ENCODE measurements at places on chromosomes 4 and X. TPM values are rescaled to one million over a fixed set of nuclear protein-coding genes. Genes with fewer than 3 reads are reported as not detected.

The TMEM165 gene
- total RNA-seq: 61.8 TPM

The MAGEB18 gene
- not detected for total RNA-seq

The TAF7L gene
- not detected for total RNA-seq

The NEUROG2 gene
- total RNA-seq: not detected

The MAGED4 gene
- 17.1 TPM for total RNA-seq

The SFRP2 gene
- total RNA-seq: not detected

The DMRTC1 gene
- 0.36 TPM for total RNA-seq

The PF4V1 gene
- not detected for total RNA-seq

The SRPX gene
- total RNA-seq: not detected

- DNase-seq: no peak
- H3K4me1 ChIP-seq: no peaks in the 10 kb centered on the region
- no peak overlapping the region for H3K4me3 ChIP-seq
- H3K27ac ChIP-seq: no peak overlapping the region
- no peaks in the 10 kb centered on the region for H3K27me3 ChIP-seq
These were observed 26.7 kb downstream of the PIN4 start for GRCh38 chrX:72208126-72208800.

DNA sequence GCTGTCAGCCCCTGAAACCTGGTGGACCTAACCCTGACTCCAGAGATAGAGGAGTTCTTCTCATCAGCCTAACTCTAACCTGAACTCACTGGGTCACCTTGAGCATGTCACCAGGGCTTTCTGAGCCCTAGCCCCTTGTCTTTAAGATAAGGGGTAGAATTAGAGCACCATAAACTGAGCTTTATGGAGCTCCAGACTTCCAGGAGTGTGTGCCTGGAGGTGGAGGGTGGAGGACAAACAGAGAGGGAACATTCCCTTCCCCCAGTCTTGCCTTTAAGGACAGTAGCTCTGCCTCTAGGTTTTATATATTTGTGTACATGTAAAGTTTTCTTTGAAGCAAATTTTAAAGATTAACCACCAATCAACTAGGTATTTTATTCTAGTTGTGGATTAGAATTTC lies 83.9 kb upstream of the PACRGL start:
- H3K4me1 ChIP-seq: no peaks in the 10 kb centered on the region
- H3K36me3 ChIP-seq: no peaks in the 10 kb centered on the region
- H3K4me3 ChIP-seq: no peak overlapping the region
- H3K27me3 ChIP-seq: no peaks in the 10 kb centered on the region
- no peak overlapping the region for H3K27ac ChIP-seq

DNA sequence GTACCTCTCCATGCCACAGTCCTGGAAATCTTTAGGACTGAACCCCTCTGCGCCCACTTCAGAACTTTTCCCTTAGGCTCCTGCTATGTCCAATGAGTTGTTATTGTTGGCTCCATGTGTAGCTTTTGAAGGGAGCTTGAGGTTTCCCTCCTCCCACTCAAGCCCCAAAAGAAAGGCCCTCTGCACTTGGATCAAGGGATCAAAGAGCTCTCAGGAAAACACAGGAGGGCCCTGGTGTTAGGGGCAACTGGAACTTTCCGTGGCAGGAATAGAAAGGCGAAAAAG lies 135.0 kb downstream of the RASL11B start:
- H3K4me1 ChIP-seq: no peaks in the 10 kb centered on the region
- DNase-seq: no peak
- H3K4me3 ChIP-seq: no peak overlapping the region
- H3K27me3 ChIP-seq: no peaks in the 10 kb centered on the region
- no peaks in the 10 kb centered on the region for H3K36me3 ChIP-seq

- H3K4me1 ChIP-seq: no peaks in the 10 kb centered on the region
- H3K36me3 ChIP-seq: no peaks in the 10 kb centered on the region
- no peak overlapping the region for H3K27ac ChIP-seq
- no peak overlapping the region for H3K4me3 ChIP-seq
- no peaks in the 10 kb centered on the region for H3K27me3 ChIP-seq
These were observed 434.9 kb downstream of the ARHGAP24 start for GRCh38 chr4:85909851-85910250.

GRCh38 chrX:153766871-153767673 lies 3.0 kb downstream of the PLXNB3 start:
- no peaks in the 10 kb centered on the region for H3K27me3 ChIP-seq
- no peaks in the 10 kb centered on the region for H3K36me3 ChIP-seq
- H3K4me1 ChIP-seq: no peaks in the 10 kb centered on the region
- H3K4me3 ChIP-seq: no peak overlapping the region
- no peak for DNase-seq
- H3K27ac ChIP-seq: no peak overlapping the region

- DNase-seq: no peak
- no peaks in the 10 kb centered on the region for H3K4me1 ChIP-seq
- H3K27me3 ChIP-seq: no peaks in the 10 kb centered on the region
- H3K4me3 ChIP-seq: no peak overlapping the region
- H3K27ac ChIP-seq: no peak overlapping the region
- no peaks in the 10 kb centered on the region for H3K36me3 ChIP-seq
These were observed 301.2 kb upstream of the PPARGC1A start for GRCh38 chr4:24190761-24191695.

DNA sequence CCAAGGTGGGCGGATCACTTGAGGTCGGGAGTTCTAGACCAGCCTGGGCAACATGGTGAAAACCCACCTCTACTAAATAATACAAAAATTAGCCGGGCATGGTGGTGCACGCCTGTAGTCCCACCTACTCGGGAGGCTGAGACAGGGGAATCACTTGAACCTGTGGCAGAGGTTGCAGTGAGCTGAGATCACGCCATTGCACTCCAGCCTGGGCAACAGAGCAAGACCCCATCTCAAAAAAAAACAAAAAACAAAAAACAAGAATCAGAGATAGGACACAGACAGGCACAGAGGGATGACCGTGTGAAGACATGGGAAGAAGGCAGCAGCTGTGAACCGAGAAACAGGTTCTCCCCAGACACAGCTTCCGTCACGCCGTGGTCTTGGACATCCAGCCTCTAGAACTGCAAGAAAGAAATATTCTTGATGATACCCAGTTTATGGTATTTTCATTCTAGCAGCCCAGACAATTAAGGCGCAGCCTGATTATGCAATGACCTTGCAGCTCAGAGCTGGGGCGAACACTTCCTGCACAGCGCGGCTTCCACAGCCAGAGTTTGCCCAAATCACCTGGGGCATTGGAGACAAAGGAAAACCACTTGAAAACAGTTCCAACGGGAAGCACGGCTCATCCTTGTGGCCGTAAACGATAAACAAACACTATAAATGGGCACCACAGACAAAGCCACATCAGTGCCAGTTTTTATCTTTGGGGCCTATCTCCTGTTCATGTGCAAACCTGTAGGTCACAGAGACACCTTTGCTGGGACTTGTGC lies 4.2 kb upstream of the ARSD start:
- no peaks in the 10 kb centered on the region for H3K36me3 ChIP-seq
- H3K4me3 ChIP-seq: no peak overlapping the region
- H3K4me1 ChIP-seq: no peaks in the 10 kb centered on the region
- H3K27me3 ChIP-seq: no peaks in the 10 kb centered on the region
- no peak overlapping the region for H3K27ac ChIP-seq

- DNase-seq: no peak
- H3K4me3 ChIP-seq: no peak overlapping the region
- H3K27ac ChIP-seq: no peak overlapping the region
- H3K4me1 ChIP-seq: peaks cover 18% of the 10 kb centered on the region
These were observed 45.2 kb upstream of the ENPP6 start for GRCh38 chr4:184262901-184263300.

GRCh38 chr4:30495251-30495650 lies 224.9 kb upstream of the PCDH7 start:
- H3K36me3 ChIP-seq: no peaks in the 10 kb centered on the region
- H3K4me1 ChIP-seq: no peaks in the 10 kb centered on the region
- no peak overlapping the region for H3K27ac ChIP-seq
- no peaks in the 10 kb centered on the region for H3K27me3 ChIP-seq

DNA sequence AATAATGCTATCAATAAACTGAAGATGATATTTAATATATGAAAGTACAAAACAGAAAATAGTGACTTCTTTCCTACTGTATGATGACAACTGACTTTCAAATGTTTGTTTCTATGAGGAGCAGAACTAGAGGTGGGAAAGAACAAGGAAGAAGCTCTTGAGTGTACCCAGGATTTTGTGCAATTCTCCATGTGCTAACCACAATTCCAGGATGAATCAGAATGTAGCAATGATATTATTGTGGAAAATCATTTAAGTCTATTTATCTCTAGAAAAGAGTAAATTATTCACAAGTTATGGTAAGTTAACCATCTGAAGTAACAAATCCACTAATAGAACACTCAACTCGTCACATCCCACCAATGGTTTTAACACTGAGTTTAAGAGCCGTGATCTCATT lies 324.1 kb upstream of the EMCN start:
- DNase-seq: no peak
- H3K4me1 ChIP-seq: no peaks in the 10 kb centered on the region
- H3K27me3 ChIP-seq: no peaks in the 10 kb centered on the region
- H3K36me3 ChIP-seq: no peaks in the 10 kb centered on the region
- H3K4me3 ChIP-seq: no peak overlapping the region
- H3K27ac ChIP-seq: no peak overlapping the region

DNA sequence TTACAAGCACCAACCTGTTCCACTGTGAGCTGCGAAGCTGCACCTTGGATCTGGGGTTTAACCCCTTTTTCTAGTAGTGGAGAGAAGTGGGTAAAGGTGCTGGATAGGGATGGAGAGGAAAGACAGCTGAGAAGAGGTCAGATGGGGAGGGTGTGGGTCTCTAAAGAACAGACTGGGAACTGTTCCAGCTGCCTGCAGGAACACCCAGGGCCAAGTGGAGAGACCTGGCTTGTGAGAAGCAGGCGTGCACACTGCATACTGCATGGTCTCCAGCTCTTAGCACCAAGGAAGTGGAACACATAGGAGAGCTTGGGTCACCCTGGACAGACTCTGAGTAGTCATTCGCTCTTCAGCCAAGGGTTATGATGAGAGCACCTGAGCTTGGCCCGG lies 16.1 kb downstream of the BCOR start:
- H3K4me3 ChIP-seq: no peak overlapping the region
- no peak for DNase-seq
- peaks cover 46% of the 10 kb centered on the region for H3K4me1 ChIP-seq
- H3K36me3 ChIP-seq: no peaks in the 10 kb centered on the region
- H3K27ac ChIP-seq: no peak overlapping the region
- H3K27me3 ChIP-seq: no peaks in the 10 kb centered on the region

DNA sequence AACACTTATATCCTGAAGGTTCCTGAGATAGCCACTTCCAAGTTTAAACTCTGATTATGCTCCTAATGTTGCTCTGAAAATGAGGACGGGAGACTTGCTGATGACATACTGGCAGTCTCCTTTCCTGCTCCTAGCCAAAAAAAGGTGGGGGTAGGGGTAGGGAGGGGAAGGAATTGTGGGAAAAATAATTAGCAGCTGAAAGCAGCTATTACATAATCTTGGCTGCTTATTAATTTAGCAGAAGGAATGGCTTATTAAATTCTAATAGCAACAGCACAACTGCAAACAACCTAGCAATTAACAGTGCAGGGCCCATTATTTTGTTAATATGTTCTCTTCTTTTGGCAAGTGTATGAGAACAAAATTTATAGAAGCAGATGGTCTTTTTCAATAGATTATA lies 2.0 kb upstream of the AP1S2 start:
- no peak overlapping the region for H3K27ac ChIP-seq
- no peaks in the 10 kb centered on the region for H3K27me3 ChIP-seq
- peaks cover 19% of the 10 kb centered on the region for H3K4me1 ChIP-seq
- H3K4me3 ChIP-seq: no peak overlapping the region
- no peak for DNase-seq

DNA sequence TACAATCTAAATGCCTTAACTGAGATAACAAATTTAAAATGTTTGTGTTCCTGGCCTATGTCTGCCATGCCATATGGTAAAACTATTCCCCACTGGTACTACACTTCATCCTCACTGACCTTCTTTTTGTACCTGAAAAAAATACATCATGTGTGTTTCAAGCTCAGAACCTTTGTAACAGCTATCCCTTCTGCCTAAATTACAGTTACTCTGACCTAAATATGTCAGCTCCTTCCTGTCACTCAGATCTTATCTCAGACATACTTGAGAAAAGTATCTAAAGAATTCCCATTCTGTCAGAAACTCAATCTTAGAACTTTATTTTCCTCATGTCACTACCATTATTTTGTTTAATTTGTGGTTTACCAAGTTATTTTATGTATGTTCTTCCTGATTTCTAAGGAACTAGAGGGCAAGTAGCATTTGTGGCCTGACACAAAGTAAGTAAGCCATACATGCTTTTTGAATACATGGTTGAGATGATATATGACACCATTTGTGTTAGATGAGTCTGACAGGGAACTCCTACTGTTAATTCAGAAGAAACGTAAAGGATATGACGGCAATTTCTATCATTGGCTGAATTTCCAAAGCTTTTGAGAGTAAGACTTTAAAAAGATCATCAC lies 456.5 kb upstream of the NDST3 start:
- H3K4me1 ChIP-seq: no peaks in the 10 kb centered on the region
- no peak for DNase-seq
- H3K4me3 ChIP-seq: no peak overlapping the region
- no peak overlapping the region for H3K27ac ChIP-seq
- H3K27me3 ChIP-seq: no peaks in the 10 kb centered on the region

DNA sequence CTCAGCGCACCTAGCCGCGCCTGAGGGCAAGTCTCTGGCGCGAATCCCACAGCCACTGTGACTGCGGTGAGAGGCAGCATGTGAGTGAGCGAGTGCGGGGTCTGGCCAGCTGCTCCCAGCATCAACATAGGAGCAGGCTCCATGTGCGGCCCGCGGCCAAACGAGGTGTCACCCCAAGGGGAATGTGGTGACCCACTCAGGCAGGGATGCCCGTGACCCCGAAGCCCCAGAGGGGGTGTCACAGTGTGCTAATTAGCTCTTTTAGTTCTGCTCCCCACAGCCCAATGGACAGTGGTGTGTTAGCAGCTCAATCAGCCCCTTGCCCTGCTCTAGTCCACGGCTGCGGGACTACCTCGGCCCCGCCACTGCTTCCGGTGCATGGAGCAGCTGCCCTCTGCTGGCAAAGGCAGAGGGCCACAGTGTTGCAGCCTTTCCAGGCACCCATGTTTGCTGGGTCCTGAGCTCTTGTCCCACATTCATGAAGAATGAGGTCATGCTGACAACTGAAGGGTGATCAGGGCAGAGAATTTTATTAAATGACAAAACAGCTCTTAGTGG lies 61.4 kb downstream of the AGA start:
- H3K4me1 ChIP-seq: no peaks in the 10 kb centered on the region
- H3K36me3 ChIP-seq: no peaks in the 10 kb centered on the region
- no peak overlapping the region for H3K4me3 ChIP-seq
- no peaks in the 10 kb centered on the region for H3K27me3 ChIP-seq
- no peak overlapping the region for H3K27ac ChIP-seq

DNA sequence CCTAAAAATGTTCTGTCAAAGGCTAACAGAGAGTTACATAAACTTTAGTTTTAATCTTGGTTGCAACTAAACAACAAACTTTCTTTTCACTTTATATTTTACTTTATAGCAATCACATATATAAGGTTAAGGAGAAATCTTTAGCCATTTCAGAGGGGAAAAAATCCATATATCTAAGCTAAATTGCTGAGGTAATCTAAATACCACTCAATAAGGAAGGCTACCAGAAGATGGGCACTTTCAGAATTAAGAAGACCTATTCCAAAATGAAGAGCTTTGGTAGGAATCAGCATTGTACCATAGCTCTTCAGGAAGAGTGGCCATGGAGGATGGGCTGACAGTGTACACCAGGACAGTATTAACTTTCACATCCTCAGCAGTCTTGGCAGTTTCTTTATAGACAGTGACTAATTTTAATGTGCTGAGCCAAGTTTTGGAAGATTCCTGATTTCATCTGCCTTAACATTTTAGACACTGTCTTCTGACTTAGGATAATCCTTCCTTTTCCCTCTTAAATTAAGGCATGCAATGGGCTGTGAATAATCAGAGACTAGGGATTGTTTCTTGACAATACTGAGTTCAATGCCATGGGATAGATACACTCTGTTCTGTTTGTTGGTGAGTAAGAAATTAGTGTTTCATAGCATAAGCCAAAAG lies 7.1 kb downstream of the FAT4 start:
- H3K4me1 ChIP-seq: no peaks in the 10 kb centered on the region
- H3K27ac ChIP-seq: no peak overlapping the region
- peaks cover 3% of the 10 kb centered on the region for H3K27me3 ChIP-seq
- DNase-seq: no peak

Data from CD4-positive, alpha-beta memory T cell (primary cell).